ENCODE measurements at places on chromosomes 12 and 14. TPM values are rescaled to one million over a fixed set of nuclear protein-coding genes. Genes with fewer than 3 reads are reported as not detected.

The IL23A gene
- total RNA-seq = 1.5 TPM

The LTBR gene
- total RNA-seq = 3.4 TPM

The TOMM20L gene
- total RNA-seq = not detected

The TMEM233 gene
- total RNA-seq = not detected

The CEBPE gene
- not detected for total RNA-seq

The ZBTB39 gene
- total RNA-seq = 30.3 TPM

The CYP46A1 gene
- 0.59 TPM for total RNA-seq

The SART3 gene
- 80.7 TPM for total RNA-seq

The HHIPL1 gene
- total RNA-seq = 2.6 TPM

DNA sequence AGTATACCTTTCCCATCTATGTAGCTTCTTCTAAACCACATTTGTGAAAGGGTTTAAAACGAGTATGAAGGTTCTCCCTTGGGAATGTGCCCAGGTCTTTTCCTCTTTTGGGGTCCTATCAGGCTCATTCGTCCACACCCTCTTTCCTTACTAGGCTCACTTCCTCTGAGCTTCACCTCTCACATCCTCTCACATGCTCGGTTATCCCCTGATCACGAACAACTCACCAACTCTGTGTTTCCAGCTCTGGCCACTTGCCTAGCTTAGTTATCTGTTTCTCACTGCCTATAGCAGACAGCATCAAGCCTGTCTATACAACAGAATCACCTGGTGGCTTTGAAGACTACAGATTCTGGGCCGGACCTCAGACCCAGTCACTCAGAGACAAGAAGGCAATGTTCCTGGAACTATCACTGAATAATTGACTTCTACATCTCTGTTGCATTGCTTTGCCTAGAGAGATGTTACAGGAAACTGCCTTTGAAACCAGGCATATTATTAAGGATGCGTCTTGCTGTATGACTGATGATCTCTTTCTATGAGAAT lies 158.2 kb downstream of the FOXN3 start:
- H3K36me3 ChIP-seq = peaks cover 18% of the 10 kb centered on the region
- no peaks in the 10 kb centered on the region for H3K4me1 ChIP-seq
- no peaks in the 10 kb centered on the region for H3K27me3 ChIP-seq
- H3K27ac ChIP-seq = no peak overlapping the region
- no peak overlapping the region for H3K4me3 ChIP-seq

GRCh38 chr12:14238221-14238792 lies 127.2 kb upstream of the ATF7IP start:
- no peak overlapping the region for H3K4me3 ChIP-seq
- peaks cover 4% of the 10 kb centered on the region for H3K4me1 ChIP-seq
- no peak overlapping the region for H3K27ac ChIP-seq
- DNase-seq = no peak
- no peaks in the 10 kb centered on the region for H3K27me3 ChIP-seq
- no peaks in the 10 kb centered on the region for H3K36me3 ChIP-seq

- peaks cover 4% of the 10 kb centered on the region for H3K4me1 ChIP-seq
- no peak overlapping the region for H3K27ac ChIP-seq
- H3K27me3 ChIP-seq = no peaks in the 10 kb centered on the region
- H3K4me3 ChIP-seq = no peak overlapping the region
- peaks cover 8% of the 10 kb centered on the region for H3K36me3 ChIP-seq
Measured at GRCh38 chr14:71143381-71144290, 236.4 kb downstream of the PCNX1 start.

GRCh38 chr14:67265131-67265530 lies 23.9 kb downstream of the PALS1 start:
- DNase-seq = no peak
- H3K4me1 ChIP-seq = peaks cover 6% of the 10 kb centered on the region
- H3K27ac ChIP-seq = no peak overlapping the region
- H3K4me3 ChIP-seq = no peak overlapping the region
- no peaks in the 10 kb centered on the region for H3K36me3 ChIP-seq

GRCh38 chr12:49809906-49810389 lies 18.3 kb downstream of the NCKAP5L start:
- no peak for DNase-seq
- H3K27ac ChIP-seq = no peak overlapping the region
- no peaks in the 10 kb centered on the region for H3K27me3 ChIP-seq
- H3K36me3 ChIP-seq = peaks cover 18% of the 10 kb centered on the region
- no peak overlapping the region for H3K4me3 ChIP-seq
- peaks cover 14% of the 10 kb centered on the region for H3K4me1 ChIP-seq

- H3K4me1 ChIP-seq = no peaks in the 10 kb centered on the region
- H3K27ac ChIP-seq = no peak overlapping the region
Measured at GRCh38 chr12:82964446-82964845, 277.7 kb downstream of the TMTC2 start.

- no peak for DNase-seq
- peaks cover 13% of the 10 kb centered on the region for H3K36me3 ChIP-seq
Measured at GRCh38 chr14:92792885-92793284, 1.2 kb upstream of the GOLGA5 start.

- no peak for DNase-seq
- H3K27ac ChIP-seq = no peak overlapping the region
- no peaks in the 10 kb centered on the region for H3K36me3 ChIP-seq
- H3K4me1 ChIP-seq = no peaks in the 10 kb centered on the region
- H3K27me3 ChIP-seq = no peaks in the 10 kb centered on the region
- no peak overlapping the region for H3K4me3 ChIP-seq
Measured at GRCh38 chr14:36208690-36209278, 32.3 kb upstream of the PTCSC3 start.

DNA sequence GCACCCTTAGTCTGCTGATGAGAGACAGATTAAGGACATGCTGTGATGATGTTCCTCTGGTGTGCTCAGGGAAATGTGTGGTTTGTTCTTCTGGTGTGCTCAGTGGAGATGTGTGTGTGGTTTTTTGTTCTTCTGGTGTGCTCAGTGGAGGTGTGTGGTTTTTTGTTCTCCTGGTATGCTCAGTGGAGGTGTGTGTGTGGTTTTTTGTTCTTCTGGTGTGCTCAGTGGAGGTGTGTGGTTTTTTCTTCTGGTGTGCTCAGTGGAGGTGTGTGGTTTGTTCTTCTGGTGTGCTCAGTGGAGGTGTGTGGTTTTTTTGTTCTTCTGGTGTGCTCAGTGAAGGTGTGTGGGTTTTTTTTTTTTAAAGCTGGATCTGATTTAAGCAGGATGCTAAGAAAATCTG lies 15.4 kb downstream of the PIWIL1 start:
- no peaks in the 10 kb centered on the region for H3K27me3 ChIP-seq
- no peaks in the 10 kb centered on the region for H3K36me3 ChIP-seq
- no peak overlapping the region for H3K27ac ChIP-seq
- DNase-seq = no peak
- H3K4me1 ChIP-seq = no peaks in the 10 kb centered on the region
- no peak overlapping the region for H3K4me3 ChIP-seq

GRCh38 chr12:45232146-45232755 lies 16.4 kb downstream of the ANO6 start:
- no peak for DNase-seq
- H3K4me3 ChIP-seq = peak overlapping the region; percentile 22
- H3K4me1 ChIP-seq = peaks cover 17% of the 10 kb centered on the region
- no peaks in the 10 kb centered on the region for H3K27me3 ChIP-seq

DNA sequence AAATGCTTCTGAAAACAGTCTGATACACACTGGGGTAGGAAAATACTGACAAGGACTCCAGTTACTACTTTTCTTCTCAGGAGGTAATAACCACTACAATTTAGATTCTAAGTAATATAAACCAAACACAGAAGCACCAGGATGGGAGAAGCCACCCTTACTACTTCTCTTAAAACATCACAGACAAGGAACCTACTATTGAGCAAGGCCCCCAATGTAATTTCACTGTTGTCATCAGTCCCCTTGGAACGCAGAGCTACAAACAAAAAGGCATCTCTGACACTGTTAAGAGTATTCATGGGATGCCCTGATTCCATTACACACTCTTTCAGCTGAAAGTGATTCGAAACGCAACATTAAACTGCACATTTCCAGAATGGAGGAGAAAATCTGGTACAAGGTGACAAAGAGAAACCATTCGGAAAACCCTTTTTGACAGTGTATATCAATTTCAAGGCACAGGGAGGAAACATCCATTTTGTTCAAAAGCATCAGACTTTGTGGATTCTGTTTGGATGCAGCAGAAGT lies 185.9 kb downstream of the PPM1H start:
- no peak for DNase-seq
- H3K27ac ChIP-seq = no peak overlapping the region
- no peak overlapping the region for H3K4me3 ChIP-seq
- peaks cover 3% of the 10 kb centered on the region for H3K36me3 ChIP-seq
- no peaks in the 10 kb centered on the region for H3K27me3 ChIP-seq

DNA sequence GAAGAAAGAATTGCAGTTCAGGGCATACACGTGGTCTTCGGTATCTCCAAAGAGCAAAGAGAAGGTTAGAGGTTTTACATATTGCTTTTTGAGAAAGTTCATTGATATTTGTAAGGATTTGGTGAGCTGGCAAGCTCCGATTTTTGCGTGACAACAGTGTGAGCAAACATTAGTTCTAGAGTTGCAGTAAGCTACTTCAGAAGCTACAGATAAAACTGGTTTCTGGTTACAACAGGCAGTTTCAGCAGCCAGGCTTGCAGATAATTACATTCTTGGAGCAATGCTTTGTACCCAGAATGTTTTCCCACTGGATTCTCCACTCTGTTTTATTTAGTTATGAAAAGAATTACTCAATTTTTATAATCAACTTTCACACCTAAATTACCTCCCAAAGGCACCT lies 28.2 kb downstream of the KLRK1 start:
- peaks cover 15% of the 10 kb centered on the region for H3K4me1 ChIP-seq
- no peaks in the 10 kb centered on the region for H3K27me3 ChIP-seq
- no peak overlapping the region for H3K4me3 ChIP-seq
- peaks cover 3% of the 10 kb centered on the region for H3K36me3 ChIP-seq
- no peak overlapping the region for H3K27ac ChIP-seq

GRCh38 chr12:12007001-12007712 lies 63.6 kb upstream of the BCL2L14 start:
- DNase-seq = no peak
- H3K4me3 ChIP-seq = no peak overlapping the region
- no peaks in the 10 kb centered on the region for H3K27me3 ChIP-seq
- H3K36me3 ChIP-seq = peaks cover 4% of the 10 kb centered on the region

Data from H9 (cell line).